ENCODE measurements at places on chromosomes 1 and 21.

DNA sequence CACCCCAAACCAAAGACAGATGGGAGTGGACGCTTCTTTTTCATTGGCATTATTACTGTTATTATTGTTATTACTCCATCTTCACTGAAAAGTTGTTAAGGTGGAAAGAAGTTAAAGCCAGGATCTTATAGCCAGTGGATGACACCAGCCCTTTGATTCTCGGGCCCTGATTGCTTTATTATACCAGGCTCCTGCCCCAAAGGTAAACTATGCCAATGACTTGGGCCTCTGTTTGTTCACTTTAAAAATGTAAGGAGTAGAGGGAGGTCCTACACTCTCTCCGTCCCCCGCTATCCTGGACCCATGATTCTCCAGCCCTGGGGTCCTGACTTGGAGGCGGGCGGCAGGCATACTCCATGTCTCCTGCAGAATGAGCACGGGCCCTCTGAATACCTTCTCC lies 106.8 kb downstream of the TOMM20 start:
- no peak for DNase-seq

DNA sequence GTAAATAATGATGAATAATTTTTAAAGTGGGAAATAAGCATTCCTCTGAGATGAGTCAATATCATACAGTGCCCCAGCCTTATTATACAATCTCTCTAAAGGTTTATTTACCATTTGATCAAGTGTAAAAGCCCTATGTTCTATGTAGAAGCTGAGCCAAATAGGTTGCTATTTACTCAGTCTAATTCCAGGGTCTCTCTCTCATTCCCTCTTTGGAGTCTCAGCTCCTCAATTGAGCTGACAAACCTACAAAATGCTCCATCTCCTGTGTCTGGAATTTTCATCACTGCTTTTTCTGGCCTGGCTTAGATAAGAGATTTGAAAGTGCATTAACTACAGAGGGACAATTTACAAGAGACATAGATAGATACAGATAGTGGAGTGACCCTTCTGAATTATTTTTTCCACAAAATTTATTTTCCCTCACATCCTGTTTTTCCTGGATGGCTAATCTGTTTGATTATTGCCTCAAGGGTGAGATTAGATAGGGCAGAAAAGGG lies 24.8 kb upstream of the USH2A start:
- DNase-seq, result no peak

DNA sequence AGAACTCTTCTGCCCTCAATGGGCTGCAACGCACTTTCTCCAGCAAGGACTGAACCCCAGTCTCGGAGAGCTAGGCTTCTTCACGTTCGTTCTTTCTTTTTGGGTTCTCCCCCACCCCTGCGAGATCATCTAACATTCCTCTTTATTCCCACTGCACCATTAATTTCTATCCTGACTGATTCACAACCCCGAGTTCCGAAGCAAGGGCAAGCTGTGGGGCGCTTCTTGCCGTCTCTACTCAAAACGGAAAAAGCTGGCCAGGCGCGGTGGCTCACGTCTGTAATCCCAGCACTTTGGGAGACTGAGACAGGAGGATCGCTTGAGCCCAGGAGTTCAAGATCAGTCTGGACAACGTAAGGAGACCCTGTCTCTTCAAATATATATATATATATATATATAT lies 37.4 kb upstream of the BTG2 start:
- DNase-seq, result no peak

GRCh38 chr1:116273042-116273783 lies 99.8 kb upstream of the ATP1A1 start:
- DNase-seq, result no peak

DNA sequence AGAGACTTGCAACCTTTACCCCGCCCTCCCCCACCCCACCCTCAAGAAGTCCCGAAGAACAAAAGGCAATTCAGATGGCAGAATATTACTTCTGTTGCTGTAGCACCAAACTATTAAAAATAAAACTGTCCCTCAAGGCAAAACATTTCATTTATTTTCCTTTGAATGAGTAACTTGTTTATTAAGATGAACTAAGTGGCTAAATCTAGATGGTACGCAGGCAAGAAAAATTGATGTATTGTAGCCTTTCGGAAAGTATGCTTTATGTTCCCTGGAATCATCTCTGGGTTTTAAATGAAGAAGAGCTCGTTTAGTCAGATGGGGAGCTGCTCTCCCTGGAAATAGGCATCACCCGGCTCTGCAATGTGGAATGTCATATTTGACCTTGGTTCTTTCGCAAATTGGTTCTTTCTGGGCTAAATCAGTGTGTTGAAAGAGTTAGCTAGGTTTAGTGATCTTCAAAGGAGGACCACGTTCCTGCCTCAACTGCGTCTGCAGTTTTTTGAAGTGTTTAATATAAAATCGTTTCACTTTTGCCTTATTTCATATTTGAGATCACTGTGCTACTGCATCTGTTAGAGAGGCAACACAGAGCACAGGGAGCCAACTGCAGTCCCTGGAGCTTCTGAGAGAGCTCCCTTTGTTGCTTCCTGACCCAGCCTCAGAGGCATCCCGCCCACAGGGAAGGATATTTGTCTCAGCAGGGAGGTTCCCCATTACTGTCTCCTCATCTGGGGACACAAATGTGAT lies 61.8 kb downstream of the KIF26B start:
- DNase-seq, result no peak

DNA sequence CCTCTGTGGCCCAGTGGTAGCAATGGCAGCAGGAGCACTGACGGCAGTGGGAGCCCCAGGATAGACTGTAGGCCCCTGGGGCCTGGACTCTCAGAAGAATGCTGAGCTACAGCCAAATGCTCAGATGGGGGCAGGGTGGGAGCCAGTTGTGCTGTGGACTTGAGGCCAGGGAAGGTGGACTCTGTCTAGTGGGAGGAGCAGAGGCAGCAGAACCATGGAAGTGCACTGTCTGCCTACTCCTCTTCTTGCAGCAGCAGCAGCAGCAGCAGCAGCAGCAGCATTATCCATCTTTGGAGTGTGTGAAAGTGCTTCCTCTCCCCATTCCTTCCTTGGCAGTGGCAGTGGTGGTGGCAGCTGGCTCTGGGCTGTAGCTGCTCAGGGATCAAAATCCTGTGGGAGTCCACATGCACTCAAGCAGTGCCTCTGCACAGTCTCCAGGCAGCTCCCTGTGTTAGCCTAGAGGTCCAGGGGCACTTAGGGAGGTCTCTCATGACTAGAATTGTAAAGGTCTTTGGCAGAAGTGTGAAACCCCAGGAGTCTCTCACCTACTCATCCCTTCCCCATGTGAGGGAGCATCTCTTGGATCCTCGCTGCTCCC lies 917.9 kb upstream of the B3GALT2 start:
- DNase-seq, result no peak

GRCh38 chr1:2352341-2352896 lies 38.9 kb downstream of the MORN1 start:
- no peak for DNase-seq

GRCh38 chr1:61143821-61144424 lies 61.6 kb downstream of the NFIA start:
- no peak for DNase-seq

GRCh38 chr1:87137342-87137739 lies 191.3 kb upstream of the LMO4 start:
- no peak for DNase-seq

DNA sequence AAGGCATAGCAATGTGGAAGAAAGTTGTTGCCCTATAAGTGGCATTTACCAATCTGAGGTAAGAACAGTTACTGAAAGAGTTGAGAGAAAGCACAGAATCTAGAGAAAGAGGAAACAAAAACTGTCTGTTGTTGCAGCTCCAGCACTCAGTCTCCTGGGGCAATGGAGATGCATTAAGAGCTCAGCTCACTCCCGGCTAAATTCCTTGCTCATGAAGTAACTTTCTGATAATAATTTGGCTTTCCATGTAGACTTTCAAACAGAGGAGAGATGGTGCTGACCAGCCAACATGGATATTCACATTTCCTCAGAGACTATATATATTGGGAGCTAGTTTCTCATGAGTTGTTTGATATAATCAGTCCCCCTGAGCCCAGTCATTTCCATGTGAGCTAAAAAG lies 135.3 kb downstream of the GDAP2 start:
- no peak for DNase-seq

- peak; percentile 48 for DNase-seq
These were observed 27.7 kb upstream of the IL19 start for GRCh38 chr1:206742719-206743383.

- DNase-seq, result no peak
These were observed 15.0 kb downstream of the DDX59 start for GRCh38 chr1:200654660-200655059.

DNA sequence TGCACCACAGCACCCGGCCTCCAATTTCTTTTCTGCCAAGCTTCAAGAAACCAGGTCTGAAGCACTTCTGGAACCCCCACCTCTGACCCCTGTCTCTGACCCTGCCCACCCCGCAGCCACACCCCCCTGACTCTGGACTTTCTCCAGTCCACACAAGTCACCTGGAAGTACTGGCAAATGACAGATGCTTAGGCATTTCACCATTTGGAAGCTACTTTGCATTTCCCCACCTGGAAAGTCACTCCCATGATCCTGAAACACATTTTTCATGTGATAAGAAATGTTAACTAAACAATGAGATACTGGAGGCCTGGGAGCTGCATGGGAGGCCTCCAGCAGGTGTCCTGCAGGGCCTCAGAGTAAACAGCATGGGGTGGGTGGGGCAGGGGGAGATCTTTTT lies 45.7 kb downstream of the NTPCR start:
- no peak for DNase-seq

GRCh38 chr21:34734696-34735095 lies 65.9 kb downstream of the CLIC6 start:
- no peak for DNase-seq

DNA sequence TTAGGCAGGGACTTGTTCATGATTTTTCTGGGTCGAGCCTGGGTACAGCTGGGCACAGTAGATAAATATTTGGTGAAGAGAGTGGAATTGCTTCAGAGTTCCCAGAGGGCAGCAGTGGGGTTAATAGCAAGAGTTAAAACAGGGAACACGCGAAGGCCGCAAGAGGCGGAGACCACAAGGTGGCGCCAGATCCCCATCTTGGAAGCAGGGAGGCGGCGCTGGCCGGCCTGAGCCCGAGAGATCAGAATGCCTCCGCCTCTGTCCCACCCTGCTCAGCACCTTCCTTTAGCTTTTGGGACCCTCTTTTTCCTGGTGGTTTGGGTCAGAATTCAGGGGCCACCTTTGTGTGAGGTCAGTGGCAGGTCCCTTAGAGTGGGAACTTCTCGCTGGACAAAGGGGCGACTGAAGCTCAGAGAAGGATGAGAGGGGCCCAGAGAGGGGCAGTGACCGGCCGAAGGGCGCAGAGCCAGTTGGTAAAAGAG lies 6.5 kb upstream of the PADI2 start:
- peak; percentile 91 for DNase-seq

Data from activated CD4-positive, alpha-beta T cell treated with anti-CD3 and anti-CD28 coated beads, Interleukin-2, amount 50 U/mL, for 48 hours (primary cell).